ENCODE measurements at places on chromosomes 4 and X.

- DNase-seq: no peak
These were observed 24.8 kb downstream of the GRXCR1 start for GRCh38 chr4:42917296-42917695.

DNA sequence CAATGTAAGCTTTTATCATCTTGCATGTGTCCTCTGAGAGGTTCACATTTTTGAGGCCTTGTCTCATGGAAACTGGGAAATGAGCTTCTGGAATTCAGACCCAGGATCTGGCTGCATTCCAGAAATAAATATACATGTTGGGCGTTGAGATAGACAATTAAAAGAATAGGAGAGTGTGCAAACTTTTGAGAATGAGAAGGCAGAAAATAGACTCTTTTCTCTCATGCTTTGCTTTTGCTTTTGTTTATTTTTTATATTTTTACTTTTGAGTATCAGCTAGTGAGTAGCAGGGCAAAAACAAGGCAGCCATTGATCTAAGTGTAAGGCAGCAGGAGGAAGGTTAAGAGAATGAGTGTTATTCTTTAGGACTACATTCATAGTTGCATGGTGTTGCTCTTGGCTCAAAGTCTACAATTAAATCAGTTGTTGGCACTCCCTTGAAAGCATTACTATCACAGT lies 12.4 kb downstream of the SHROOM3 start:
- DNase-seq: no peak

DNA sequence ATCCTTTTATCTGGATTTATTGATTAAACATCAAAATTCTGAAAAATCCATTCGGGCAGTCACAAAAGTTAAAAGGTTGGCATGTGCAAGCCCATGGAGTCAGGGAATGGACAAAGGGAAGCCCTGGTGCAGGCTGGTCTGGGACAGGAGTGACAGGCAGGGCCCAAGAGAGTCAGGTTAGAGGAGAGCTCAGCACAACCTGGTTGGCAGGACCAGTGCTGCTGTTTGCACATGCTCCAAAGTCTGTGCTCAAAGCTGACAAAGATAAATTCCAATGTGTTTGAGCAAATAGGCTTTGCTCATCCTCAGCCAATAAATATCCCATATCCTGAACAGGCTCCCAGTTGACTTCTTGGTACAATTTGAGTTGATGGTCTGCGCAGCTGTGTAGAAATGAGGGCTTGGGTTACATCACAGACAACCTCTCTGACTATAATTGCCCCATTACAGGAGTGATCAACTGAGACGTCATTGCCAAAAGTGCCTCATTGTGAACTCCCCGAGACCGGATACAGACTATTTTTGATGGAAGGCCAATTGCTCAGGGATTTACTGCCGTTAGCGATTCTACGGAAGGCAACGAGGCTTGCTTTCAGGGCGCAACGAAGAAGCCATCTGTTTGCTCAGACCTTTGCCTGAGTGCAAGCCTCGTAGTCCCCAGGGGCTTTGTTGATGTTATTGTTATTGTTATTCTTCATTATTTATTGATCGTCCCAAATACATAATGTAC lies 1008.1 kb upstream of the TENM3 start:
- no peak for DNase-seq

DNA sequence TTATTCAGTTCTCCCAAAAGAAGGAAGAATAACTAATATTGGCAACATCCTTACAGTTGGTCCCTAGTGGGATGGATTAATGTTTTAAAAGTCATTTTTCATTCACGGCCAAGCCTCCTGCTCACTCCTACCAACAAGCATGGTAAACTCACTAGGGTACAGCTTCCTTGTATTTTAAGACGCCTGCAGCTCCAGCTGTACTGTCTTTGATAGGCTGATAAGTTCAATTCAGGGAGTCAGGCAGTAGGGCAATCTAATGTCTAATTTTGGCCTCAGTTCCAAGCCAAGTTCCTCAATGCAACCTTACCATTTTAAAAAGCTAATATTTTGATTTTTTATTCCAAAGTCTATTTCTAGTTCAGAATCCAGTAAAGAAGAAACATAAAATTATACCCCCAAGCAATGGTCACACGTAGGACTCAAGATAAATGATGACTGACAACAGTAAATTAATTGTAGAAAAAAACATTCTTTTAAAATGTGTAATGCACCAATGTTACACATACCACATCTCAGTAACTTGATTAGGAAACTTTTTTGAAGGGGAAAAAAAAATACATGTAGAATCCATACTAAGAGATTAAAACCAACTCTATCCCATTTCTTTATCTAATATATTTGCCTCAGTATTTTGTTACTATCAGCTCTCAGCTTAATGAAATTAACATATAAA lies 9.3 kb downstream of the LCORL start:
- no peak for DNase-seq

GRCh38 chr4:150722908-150723362 lies 141.0 kb downstream of the MAB21L2 start:
- DNase-seq: no peak

GRCh38 chr4:123585111-123585510 lies 188.5 kb downstream of the SPRY1 start:
- DNase-seq: no peak

DNA sequence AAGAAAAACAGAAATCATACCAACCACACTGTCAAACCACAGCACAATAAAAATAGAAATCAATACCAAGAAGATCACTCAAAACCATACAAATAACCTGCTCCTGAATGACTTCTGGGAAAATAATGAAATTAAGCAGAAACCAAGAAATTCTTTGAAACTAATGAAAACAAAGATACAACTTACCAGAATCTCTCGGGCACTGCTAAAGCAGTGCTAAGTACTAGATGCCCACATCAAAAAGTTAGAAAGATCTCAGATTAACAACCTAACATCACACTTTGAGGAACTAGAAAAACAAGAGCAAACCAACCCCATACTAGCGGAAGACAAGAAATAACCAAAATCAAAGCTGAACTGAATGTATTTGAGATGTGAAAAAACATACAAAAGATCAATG lies 33.2 kb downstream of the AWAT2 start:
- DNase-seq: no peak

- no peak for DNase-seq
These were observed 67.7 kb downstream of the INPP4B start for GRCh38 chr4:142778430-142778829.

- DNase-seq: no peak
These were observed 144.6 kb downstream of the AMELX start for GRCh38 chrX:11437642-11438379.

DNA sequence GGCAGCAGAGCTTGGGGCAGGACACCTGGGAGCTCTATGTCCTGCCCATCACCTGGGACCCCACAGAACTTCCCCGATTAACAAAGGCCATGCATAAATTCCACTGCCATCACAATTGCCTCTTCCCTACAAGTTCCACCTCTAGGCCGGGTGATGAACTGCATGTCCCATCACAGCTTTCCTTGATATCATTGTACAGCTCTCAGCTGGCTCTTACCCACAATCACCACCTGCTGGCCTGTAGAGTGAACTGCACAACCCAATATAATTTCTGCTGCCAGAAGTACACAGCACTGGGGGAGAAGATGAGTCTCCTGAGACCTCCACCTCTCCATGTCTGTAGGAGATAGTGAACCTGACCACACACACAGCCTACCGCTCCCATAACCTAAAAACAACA lies 285.0 kb upstream of the AADAT start:
- DNase-seq: no peak

DNA sequence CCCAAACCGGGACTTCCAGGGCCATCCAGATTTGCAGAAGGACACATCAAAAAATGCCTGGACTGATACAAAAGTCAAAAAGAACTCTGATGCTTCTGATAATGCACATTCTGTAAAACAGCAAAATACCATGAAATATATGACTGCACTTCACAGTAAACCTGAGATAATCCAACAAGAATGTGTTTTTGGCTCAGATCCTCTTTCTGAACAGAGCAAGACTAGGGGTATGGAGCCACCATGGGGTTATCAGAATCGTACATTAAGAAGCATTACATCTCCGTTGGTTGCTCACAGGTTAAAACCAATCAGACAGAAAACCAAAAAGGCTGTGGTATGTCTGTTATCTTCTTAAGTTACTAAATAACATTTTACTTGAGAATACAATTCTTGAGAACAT lies 9.2 kb downstream of the PLK4 start:
- no peak for DNase-seq

Measured in activated CD8-positive, alpha-beta memory T cell treated with anti-CD3 and anti-CD28 coated beads for 1 hour (primary cell).